Stimulated activated naive CD4-positive, alpha-beta T cell (primary cell): ENCODE measurements at places on chromosomes 1 and 21.

DNA sequence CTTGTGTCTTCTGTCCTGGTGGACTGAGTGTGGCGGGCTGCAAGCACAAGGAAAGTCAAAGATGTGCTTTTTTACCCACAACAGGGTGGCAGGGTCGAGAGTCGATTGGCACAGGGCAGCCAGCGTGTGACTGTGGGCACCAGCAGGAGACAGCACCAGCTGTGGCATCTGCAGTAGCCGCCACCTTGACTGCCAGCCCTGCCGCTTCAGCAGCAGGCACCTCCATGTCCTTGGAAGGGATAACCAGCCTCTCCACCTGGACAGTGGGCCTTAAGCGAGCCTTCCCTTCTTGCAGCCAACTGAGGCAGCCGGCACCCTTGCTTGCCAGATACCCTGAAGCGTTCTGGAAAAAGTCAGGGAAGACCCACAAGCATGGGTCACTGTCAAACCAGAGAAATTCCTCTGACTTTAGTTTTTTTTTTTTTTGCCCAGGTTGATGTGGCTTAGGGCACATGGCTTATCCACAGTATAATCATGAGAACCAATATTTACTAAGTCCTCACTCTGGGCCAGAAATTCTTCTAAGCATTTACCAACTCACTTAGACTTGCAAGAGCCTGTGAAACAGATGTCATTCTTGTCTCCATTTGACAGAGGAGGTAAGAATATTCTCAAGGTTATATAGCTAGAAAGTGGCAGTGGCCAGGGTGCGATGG, 30.1 kb upstream of the PTGFRN start:
- no peak for DNase-seq

GRCh38 chr1:29679828-29680558, 443.7 kb downstream of the PTPRU start:
- no peak for DNase-seq

- DNase-seq, result no peak
Measured at GRCh38 chr1:236836157-236836556, 41.1 kb downstream of the MTR start.

- DNase-seq, result no peak
Measured at GRCh38 chr21:34861258-34861657, 187.8 kb downstream of the RUNX1 start.

- no peak for DNase-seq
Measured at GRCh38 chr1:202133001-202133400, 10.3 kb downstream of the GPR37L1 start.

- DNase-seq, result peak; percentile 20
Measured at GRCh38 chr1:229664133-229664689, 38.2 kb downstream of the URB2 start.

DNA sequence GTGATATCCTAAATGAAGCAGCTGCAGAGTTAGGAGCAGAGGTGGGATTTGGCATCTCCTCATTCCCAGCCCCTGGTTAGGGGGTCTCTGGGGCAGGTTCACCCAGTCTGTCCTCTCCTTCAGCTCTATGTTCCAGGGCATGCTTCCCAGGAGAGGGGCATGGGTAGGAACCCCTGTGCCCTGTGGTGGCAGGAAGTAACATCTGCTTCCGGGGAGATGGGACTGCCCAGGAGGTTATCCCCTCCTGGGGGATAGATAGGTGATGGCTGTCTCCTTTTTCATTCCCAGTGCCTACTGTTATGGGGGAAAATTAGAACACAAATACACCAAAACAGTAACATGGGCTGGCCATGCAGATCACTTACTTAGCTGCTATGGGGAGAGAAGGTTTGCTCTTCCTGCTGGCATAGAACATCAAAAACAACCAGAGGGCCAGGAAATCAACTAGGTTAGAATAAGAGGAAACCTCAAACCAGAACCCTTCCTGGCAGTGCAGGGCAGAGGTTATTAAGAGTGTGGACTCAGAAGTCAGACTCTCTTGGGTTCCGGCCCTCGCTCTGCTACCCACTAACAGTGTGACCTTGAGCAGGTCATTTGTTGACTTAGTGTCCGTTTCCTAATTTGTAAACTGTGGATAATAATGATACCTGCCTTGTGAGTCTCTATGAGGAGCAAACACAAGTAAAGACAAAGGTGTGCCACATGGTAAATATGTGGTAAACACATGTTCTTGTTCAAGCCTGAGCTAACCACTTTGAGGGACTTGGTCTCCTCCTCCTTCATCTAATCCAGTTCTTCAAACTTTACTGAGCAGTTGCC, 157.8 kb upstream of the JUN start:
- DNase-seq, result peak; percentile 74

DNA sequence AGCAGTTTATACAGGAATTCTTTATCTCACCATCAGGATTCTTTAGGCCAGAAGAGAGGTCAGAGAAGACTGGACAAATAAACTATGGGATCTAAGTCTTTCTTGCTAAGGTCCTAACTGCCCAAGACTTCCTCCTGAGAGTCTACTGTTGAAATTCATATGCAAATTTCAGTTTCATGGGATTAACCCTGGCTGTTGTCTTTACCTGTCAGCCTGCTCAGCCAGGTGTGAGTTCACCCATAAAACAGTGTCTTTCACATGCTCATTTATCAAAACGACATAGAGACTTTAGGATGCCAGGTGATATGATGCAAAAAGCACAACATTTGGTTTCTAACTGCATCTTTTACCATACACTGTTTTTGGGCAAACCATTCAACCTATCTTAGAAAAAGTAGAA, 211.0 kb downstream of the PDE4B start:
- DNase-seq, result no peak
